ENCODE measurements at places on chromosomes 13 and 19.

GRCh38 chr19:41172297-41173164 lies 20.5 kb upstream of the CYP2S1 start:
- no peak for DNase-seq

GRCh38 chr19:35090506-35091214 lies 25.0 kb upstream of the FXYD3 start:
- DNase-seq, result no peak

DNA sequence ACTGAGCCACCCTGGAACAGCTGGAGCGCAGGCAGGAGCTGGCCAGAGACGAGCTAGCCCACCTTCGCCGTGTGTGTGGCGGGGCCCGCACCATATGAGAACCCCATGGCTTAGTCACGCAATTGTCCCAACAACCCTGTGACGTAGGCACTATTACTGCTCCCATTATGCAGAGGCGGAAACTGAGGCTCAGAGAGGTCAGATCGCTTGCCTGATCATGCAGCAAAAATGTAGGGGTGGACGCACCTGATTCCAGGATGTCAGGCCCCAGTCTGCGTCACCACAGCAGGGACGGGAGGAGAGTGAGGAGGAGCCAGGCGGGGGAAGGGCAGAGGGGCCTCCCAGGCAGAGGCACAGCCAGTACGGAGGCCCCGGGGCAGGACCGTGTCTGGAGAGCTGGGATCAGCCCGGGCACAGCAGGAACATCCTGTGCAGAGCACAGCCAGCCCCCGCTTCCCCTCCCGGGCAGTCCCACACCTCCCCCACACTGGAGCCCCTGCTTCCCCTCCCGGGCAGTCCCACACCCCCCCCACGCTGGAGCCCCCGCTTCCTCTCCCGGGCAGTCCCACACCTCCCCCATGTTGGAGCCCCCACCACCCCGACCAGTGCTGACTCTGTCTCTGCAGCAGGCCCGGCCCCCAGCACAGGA lies 16.7 kb downstream of the PIP5K1C start:
- DNase-seq, result no peak

GRCh38 chr13:106373304-106373988 lies 162.0 kb downstream of the EFNB2 start:
- DNase-seq, result no peak

DNA sequence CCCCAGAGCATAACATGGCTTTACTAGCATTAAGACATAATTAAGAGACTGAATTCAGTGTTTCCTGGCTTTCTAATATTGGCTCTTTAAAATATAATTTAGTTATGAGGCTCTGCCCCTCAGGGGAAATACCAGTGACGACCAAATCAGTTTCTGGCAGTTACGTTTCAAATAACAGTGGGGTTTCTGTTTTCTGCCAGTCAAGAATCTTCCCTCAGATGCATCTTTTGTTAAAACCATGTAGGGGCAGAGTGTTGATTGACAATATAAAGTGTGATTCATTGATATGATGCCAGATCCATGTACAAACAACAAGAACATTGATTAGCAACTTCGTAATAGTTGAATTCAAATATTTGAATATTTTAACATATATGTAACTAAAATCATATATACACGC lies 1169.7 kb downstream of the DIAPH3 start:
- no peak for DNase-seq

- no peak for DNase-seq
Observed at GRCh38 chr13:67090856-67091255, 139.3 kb downstream of the PCDH9 start.

- DNase-seq, result no peak
Observed at GRCh38 chr13:113886561-113887112, 22.8 kb upstream of the GAS6 start.

DNA sequence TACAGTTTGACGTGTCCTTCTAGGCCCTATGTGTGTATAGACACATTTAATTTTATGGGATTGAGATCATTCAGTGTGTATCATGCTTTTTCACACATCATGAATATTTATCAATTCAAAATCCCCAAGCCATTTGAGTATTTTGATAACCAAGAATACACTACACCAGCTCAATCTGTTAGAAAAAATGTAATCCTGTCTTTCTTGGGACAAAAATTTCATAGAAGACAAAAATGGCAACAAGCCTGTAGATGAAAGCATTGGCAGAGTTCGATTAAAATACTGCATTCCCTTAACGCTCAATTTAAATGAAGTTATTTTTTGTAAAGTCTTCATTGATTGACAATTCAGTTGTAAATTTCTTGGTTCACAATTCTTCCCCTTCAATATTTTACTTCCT lies 41.9 kb downstream of the WDR87 start:
- no peak for DNase-seq

GRCh38 chr13:113656003-113656588 lies 1.9 kb downstream of the ATP4B start:
- DNase-seq, result no peak

- DNase-seq, result no peak
Observed at GRCh38 chr13:51585696-51586095, 1.4 kb downstream of the WDFY2 start.

GRCh38 chr19:51380379-51380778 lies 7.4 kb downstream of the LIM2 start:
- DNase-seq, result no peak

All from cortex of kidney (tissue), 1 donor.